Left renal cortex interstitium (tissue), 4 donors: ENCODE measurements at places on chromosomes 4 and X. TPM values are rescaled to one million over a fixed set of nuclear protein-coding genes. Genes with fewer than 3 reads are reported as not detected.

Gene BBS12
- 12.5 TPM for polyA plus RNA-seq

Gene TEX13B
- not detected for polyA plus RNA-seq

Gene SPANXA2
- not detected for polyA plus RNA-seq

Gene FBXL5
- polyA plus RNA-seq: 141 TPM

Gene F11
- polyA plus RNA-seq: 3.2 TPM

Gene MAGEA4
- polyA plus RNA-seq: not detected

Gene HSFX4
- 0.16 TPM for polyA plus RNA-seq

Gene SPANXD
- not detected for polyA plus RNA-seq

Gene ARAP2
- 5.2 TPM for polyA plus RNA-seq

Gene PAGE4
- polyA plus RNA-seq: 1.5 TPM

Gene FTHL17
- polyA plus RNA-seq: not detected

Gene IL3RA
- polyA plus RNA-seq: 27.2 TPM

Gene KIAA0232
- 43.5 TPM for polyA plus RNA-seq
